ENCODE measurements at places on chromosomes 12 and 14. TPM values are rescaled to one million over a fixed set of nuclear protein-coding genes. Genes with fewer than 3 reads are reported as not detected.
A peak's percentile ranks its signal among the peaks of the same experiment; 100 is the strongest.

Gene NRL
- total RNA-seq: 1.6 TPM

DNA sequence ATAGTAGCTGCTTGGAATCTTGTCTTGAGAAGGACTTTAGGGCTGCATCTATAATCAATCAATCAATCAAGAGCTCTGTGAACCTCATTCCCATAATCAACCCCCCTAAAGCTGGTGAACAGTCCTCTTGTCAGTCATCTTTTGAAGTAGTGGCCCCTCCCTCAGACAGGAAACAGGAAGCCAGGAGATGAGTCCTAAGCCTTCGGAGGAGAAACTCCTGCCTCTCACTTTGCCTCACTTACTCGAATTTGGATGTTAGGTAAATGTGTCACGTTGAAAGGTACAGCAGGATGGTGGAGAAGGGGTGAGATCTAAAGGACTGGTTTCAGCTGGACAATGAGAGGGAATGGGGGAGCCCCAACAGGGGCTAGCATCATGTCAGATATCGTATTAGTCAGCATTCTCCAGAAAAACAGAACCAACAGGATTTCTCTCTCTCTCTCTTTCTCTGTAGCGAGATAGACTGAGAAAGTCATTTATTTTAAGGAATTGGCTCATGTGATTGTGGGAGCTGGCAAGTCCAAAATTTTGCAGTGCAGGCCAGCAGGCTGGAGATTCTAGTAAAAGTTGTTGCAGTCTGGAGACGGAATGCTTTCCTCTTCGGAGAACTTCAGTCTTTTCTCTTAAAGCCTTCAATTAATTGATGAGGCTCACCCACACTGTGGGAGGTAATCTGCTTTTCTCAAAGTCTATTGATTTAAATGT is 144.4 kb upstream of the PWP1 start:
- no peak for DNase-seq

GRCh38 chr12:124549629-124550028 is 17.8 kb downstream of the NCOR2 start:
- DNase-seq: no peak

Gene MIP
- total RNA-seq: under 0.01 TPM

GRCh38 chr12:9745199-9745598 is 12.3 kb upstream of the CLECL1 start:
- peak; percentile 29 for DNase-seq

DNA sequence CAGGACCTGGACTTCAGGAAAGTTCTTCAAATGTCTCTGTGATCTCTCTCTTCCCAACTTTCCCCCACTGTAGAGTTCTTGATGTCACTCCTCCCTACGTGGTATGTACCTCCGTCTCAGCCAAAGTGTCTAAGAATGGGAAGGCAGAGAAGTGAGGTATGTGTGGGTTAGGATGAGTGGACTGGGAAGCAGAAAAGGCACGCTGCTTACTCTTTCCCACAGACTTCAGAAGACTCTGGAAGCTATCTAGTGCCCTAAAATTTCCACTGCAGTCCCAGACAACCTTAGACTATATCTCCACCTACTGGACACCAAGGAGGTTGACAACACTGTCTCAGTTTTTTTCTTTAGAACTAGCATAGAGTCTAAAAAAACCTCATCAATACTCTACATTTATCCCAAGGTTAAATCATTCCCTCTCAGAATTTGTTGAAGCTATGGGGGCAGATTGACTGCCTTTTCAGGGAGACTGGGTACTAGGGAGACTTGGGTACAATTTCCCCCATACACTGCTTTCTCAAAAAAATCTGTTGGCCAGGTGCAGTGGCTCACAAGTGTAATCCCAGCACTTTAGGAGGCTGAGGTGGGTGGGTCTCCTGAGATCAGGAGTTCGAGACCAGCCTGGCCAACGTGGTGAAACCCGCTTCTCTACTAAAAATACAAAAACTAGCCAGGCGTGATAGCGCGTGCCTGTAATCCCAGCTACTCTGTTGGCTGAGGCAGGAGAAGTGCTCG is 20.6 kb upstream of the ITGA5 start:
- peak; percentile 81 for DNase-seq

Gene CLMN
- total RNA-seq: 0.65 TPM

- DNase-seq: peak; percentile 66
These were observed 4.9 kb upstream of the MTA1 start for GRCh38 chr14:105414456-105415371.

Gene PELI2
- total RNA-seq: 6.1 TPM

Gene DAO
- total RNA-seq: not detected

DNA sequence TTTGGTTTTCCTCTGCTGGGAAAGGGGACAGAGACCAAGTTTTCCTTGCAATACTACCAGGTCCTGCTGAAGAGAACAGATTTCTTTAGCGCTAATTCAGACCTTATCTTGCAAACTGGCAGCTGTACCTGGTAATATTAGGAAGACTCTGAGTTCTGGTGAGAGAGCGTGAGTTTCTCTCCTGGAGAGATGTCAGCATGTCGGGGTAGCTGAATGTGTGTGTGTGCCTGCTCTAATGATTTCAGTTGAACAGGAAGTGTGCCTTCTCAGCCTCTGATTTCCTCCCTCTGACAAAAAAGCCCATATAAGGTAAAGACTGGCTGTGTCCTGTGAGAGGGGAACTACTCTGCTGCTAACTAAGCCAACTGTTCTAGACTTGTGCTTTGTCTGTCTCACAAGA is 10.3 kb upstream of the ERP27 start:
- DNase-seq: peak; percentile 97

Gene SLC17A8
- not detected for total RNA-seq

DNA sequence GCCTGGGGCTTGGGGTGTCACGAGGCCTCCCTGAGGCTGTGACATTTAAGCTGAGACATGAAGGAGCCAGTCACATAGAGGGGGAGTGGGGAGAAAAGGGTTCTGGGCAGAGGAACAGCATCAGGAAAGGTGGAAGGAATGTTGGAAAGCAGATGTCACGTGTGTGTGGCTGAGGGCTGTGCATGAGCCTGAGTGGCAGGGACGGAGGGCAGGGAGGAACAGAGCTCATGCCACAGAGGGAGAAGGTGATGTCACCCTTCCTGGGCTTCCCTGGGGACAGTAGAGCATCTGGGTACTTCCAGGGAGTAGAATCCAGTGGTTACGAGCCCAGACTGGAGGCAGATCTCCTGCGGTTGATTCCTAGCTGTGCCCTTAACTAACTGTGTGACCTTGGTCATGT is 32.0 kb upstream of the JDP2 start:
- DNase-seq: no peak

DNA sequence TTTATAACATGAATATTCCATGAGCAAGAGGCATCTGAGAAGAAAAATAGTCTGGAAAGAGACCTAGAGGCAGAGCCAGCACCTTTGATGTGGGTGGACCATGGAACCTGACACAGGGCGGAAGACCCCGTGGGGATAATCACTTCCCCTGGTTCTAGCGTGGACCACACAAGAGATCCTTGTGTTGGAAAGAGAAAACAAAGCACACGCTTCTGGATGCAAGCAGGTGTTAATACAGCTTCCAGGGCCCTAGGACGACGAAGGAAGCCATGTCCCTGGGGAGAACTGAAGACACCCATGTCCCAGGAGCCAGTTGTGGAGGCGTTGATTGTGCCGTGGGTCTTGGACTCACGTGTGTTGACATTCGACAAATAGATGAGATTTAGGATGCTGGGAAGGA is 102.9 kb downstream of the ADGRD1 start:
- DNase-seq: no peak

- DNase-seq: peak; percentile 47
These were observed 13.5 kb downstream of the DGLUCY start for GRCh38 chr14:91127401-91127801.

- DNase-seq: no peak
These were observed 9.4 kb downstream of the KRT80 start for GRCh38 chr12:52182384-52182783.

- DNase-seq: no peak
These were observed 33.9 kb upstream of the PPM1A start for GRCh38 chr14:60215127-60215444.

GRCh38 chr14:38517426-38517825 is 261.5 kb upstream of the CLEC14A start:
- no peak for DNase-seq

DNA sequence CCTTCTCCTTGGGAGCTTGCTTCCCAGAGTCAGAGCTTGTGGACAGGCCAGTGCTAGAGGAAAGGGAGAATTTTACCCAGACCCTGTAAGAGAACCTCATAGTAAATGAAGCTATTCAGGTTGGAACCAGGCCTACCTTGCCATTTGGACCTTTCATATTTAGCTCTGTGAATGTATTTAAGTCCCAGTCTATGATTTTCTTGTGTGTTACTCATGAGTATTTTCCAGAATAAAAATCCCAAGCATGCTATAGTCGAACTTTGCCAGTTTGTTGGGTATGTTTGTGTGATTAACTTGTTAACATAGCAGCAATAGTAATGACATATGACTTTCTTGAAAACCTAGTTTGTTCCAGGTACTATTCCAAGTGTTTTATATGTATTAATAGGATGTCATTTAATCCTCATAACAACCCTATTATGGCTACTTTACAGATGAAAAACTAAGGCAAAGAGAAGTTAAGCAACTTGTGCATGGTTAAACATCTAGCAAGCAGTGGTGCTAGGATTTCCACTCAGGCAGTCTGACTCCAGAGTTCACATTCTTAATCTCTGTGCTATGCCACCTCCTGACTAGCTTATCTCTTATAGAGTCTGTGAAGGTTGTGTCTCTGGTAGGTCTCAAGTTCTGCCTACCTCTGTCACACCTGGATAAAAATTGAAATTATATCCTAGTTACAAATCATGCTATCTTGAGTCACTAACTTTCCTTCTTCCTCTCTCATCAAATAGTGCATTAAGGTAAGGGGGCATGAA is 47.9 kb upstream of the GARIN2 start:
- DNase-seq: no peak

Gene C12orf50
- not detected for total RNA-seq

- no peak for DNase-seq
These were observed 337.0 kb downstream of the TMEM132D start for GRCh38 chr12:129566800-129567199.

GRCh38 chr14:100350986-100351385 is 27.8 kb downstream of the SLC25A47 start:
- no peak for DNase-seq

DNA sequence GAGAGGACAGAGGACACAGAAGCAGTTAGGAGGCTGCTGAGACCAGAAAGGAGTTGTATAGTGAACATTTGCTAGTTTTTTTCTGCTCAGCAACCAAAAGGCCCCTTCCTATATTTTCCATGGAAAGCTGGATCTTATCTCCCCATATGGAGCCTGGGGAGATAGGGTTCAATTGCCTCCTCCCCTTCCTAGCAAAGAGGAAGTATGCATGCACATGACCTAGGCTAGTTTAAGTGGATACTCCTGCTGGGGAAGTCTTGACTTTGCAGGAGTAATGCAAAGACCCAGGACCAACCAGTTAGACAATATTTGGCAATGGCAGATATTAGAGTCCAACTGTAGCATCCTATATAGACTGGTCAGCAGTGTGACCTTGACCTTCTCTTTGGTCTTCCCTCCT is 15.1 kb downstream of the CHD8 start:
- no peak for DNase-seq

Data from lung microvascular endothelial cell (primary cell).